Sigmoid colon (tissue), 7 donors: ENCODE measurements at places on chromosomes 4 and X. TPM values are rescaled to one million over a fixed set of nuclear protein-coding genes. Genes with fewer than 3 reads are reported as not detected.

The DACH2 gene
- total RNA-seq, result 0.16 TPM

The NFKB1 gene
- total RNA-seq, result 29.4 TPM

The TNMD gene
- not detected for total RNA-seq

The ASMT gene
- total RNA-seq, result not detected

The ZFP92 gene
- total RNA-seq, result 2.2 TPM

The ETDB gene
- not detected for total RNA-seq

The QRFPR gene
- not detected for total RNA-seq

The FHDC1 gene
- 1.1 TPM for total RNA-seq

DNA sequence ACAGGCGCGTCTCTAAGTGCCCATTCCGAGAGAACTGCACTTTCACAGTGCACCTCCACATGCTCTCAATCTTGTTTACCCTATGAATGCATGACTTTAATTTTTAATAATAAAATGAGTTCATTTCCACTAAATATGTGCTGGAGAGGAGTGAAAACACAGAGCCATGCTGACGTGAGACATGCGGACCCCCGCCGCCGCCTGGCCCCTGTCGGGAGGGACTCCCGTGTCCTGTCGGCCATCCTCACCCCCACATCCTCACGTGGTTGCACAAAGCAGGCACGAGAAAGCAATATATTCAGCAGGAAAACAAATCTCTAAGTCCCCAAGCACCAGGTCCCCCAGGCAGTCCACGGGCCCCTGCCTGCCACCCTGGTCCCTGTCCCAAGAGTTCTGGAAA is 23.1 kb downstream of the PPP2R2C start:
- H3K4me3 ChIP-seq, result no peak overlapping the region
- peaks cover 14% of the 10 kb centered on the region for H3K4me1 ChIP-seq
- no peaks in the 10 kb centered on the region for H3K36me3 ChIP-seq
- H3K27me3 ChIP-seq, result no peaks in the 10 kb centered on the region
- no peak overlapping the region for H3K27ac ChIP-seq

- H3K27ac ChIP-seq, result no peak overlapping the region
- H3K36me3 ChIP-seq, result no peaks in the 10 kb centered on the region
- no peak for DNase-seq
- no peaks in the 10 kb centered on the region for H3K27me3 ChIP-seq
Measured at GRCh38 chrX:111955901-111956300, 79.9 kb downstream of the TRPC5OS start.

DNA sequence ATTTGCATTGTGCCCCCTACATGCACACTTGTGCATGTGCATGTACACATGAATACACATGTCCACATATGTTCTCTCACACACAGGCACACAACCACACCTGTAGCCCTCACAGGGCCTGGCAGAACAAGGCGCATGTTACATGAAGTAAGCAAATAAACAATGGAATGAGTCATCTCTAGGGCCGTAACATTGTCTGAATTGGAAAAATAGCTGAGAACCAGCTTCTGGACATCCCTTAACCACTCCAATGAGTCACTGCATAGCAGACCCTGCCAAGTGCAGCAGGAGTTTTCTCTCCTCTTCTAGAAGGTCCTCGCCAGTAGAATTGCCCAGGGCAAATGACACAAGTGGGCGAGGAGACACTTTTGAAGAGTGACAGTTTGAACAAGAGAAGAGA is 66.1 kb downstream of the MAGEA10 start:
- H3K4me3 ChIP-seq, result no peak overlapping the region
- no peak for DNase-seq

- H3K36me3 ChIP-seq, result no peaks in the 10 kb centered on the region
- H3K4me1 ChIP-seq, result no peaks in the 10 kb centered on the region
- H3K4me3 ChIP-seq, result no peak overlapping the region
Measured at GRCh38 chrX:150848914-150849365, 49.5 kb downstream of the CD99L2 start.

- H3K36me3 ChIP-seq, result no peaks in the 10 kb centered on the region
- H3K27me3 ChIP-seq, result no peaks in the 10 kb centered on the region
- H3K4me1 ChIP-seq, result no peaks in the 10 kb centered on the region
- H3K27ac ChIP-seq, result no peak overlapping the region
- no peak overlapping the region for H3K4me3 ChIP-seq
- DNase-seq, result no peak
Measured at GRCh38 chr4:152456609-152457008, 79.3 kb downstream of the FBXW7 start.

DNA sequence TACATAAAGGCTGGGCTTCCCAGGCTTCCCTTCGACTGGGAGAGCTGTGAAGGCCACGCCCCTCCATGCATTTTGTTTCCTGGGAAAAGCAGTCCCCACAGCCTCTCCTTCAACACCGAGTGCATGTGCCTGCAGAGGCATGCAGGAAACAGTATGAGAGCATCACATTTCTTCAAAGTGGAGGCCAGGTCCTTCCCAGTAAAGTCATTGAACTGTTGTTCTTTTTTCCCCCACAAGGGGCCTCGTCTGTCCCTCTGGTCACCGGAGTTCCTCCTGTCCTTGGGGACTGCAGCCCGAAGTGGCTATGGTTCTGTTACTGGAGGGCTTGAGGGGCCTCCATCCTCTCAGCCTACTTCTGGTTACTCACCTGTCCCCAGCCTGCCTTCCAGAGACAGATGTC is 56.0 kb downstream of the RAI2 start:
- H3K4me3 ChIP-seq, result no peak overlapping the region
- H3K4me1 ChIP-seq, result no peaks in the 10 kb centered on the region
- no peaks in the 10 kb centered on the region for H3K36me3 ChIP-seq

- DNase-seq, result no peak
- no peaks in the 10 kb centered on the region for H3K4me1 ChIP-seq
- no peaks in the 10 kb centered on the region for H3K36me3 ChIP-seq
- H3K27me3 ChIP-seq, result no peaks in the 10 kb centered on the region
Measured at GRCh38 chr4:153713866-153714646, 30.0 kb downstream of the TLR2 start.

GRCh38 chr4:27928761-27929540 is 1068.3 kb downstream of the STIM2 start:
- no peaks in the 10 kb centered on the region for H3K4me1 ChIP-seq
- H3K4me3 ChIP-seq, result no peak overlapping the region
- no peak for DNase-seq
- H3K27me3 ChIP-seq, result no peaks in the 10 kb centered on the region
- H3K36me3 ChIP-seq, result no peaks in the 10 kb centered on the region
- no peak overlapping the region for H3K27ac ChIP-seq

- H3K4me3 ChIP-seq, result no peak overlapping the region
- H3K4me1 ChIP-seq, result peaks cover 6% of the 10 kb centered on the region
- no peak overlapping the region for H3K27ac ChIP-seq
- DNase-seq, result no peak
Measured at GRCh38 chr4:74092957-74093356, 6.0 kb downstream of the CXCL2 start.

DNA sequence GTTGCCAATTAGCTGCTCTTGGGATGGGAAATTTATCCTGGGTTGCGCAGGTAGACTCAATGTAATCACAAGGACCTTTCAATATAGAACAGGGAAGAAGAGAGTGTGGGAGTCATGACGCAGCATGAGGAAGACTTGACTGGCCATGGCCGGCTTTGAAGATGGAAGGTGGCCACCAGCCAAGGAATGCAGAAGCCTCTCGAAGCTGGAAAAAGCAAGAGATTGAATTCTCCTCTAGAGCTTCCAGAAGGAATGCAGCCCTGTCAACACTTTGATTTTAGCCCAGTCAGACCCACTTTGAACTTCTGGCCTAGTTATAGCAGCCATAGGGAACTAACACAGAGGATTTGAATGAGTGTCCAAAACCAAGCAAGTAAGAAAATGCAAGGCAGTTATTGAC is 14.7 kb upstream of the SH3KBP1 start:
- no peaks in the 10 kb centered on the region for H3K27me3 ChIP-seq
- no peaks in the 10 kb centered on the region for H3K36me3 ChIP-seq
- no peak for DNase-seq
- H3K4me3 ChIP-seq, result no peak overlapping the region
- no peaks in the 10 kb centered on the region for H3K4me1 ChIP-seq

DNA sequence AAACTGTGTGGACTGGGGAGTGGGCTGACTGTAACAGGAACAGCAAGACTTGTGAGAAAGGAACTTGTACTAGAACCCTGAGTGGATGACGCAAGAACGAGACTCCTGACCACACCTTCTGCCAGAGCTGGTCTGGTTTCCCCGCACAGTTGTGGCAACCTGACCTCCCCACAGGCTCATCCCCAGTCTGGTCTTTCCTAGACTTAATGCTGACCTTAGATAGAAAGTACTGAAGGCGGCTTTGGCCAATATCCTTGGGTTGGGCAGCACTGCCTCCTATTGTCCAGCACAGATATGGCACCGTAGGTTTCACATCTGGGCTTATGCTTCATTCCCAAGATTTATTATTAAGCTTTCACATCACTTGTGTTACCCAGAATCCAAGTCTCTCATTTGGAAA is 137.8 kb upstream of the FRG1 start:
- no peak overlapping the region for H3K27ac ChIP-seq
- DNase-seq, result no peak
- no peaks in the 10 kb centered on the region for H3K4me1 ChIP-seq
- H3K4me3 ChIP-seq, result no peak overlapping the region
- H3K27me3 ChIP-seq, result no peaks in the 10 kb centered on the region

GRCh38 chrX:46910415-46910814 is 1.8 kb upstream of the JADE3 start:
- H3K27ac ChIP-seq, result no peak overlapping the region
- H3K4me3 ChIP-seq, result no peak overlapping the region
- H3K36me3 ChIP-seq, result no peaks in the 10 kb centered on the region
- no peak for DNase-seq
- no peaks in the 10 kb centered on the region for H3K27me3 ChIP-seq
- H3K4me1 ChIP-seq, result no peaks in the 10 kb centered on the region

DNA sequence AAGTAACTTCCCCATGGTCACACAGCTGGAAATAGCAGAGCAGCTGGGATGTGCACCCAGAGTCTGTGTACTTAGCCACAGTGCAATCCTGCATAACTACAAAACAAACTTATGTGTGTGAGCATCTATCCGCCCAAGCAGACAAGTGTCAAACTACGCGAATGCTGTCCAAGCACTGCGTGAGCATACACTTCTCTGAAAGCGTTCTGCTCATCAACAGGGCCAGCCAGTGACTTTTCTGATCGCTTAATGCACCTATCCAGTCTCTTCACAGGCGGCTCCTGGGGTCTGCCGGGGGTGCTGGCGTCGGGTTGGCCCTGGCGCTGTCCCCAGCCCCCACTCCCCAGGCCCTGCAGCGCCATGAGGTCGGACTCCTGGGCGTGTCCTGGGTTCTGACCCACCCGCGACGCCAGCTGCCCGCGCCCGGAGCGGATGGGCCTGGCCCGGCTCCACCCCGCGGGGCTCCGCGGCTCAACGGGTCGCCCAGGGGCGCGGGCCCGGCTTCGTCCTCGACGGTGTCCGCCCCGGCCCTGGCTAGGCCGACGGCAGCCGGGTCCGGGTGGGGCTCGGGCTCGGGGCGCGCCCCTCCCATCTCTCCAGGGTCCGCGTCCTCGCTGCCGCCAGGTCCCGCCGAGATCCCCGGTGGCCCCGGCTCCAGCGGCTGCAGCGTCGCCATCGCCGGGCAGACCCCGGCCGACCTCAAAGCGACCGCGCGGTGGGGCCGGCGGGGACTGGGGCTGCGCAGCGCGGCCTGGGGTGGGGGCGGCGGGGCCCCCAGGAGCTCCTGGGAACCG is 1.3 kb upstream of the ZNF141 start:
- peak overlapping the region; percentile 98 for H3K27ac ChIP-seq
- H3K4me3 ChIP-seq, result peak overlapping the region; percentile 77
- H3K4me1 ChIP-seq, result no peaks in the 10 kb centered on the region
- H3K27me3 ChIP-seq, result no peaks in the 10 kb centered on the region
- DNase-seq, result peak; percentile 70
- H3K36me3 ChIP-seq, result no peaks in the 10 kb centered on the region

- H3K4me3 ChIP-seq, result no peak overlapping the region
- DNase-seq, result no peak
- H3K36me3 ChIP-seq, result no peaks in the 10 kb centered on the region
- H3K27me3 ChIP-seq, result no peaks in the 10 kb centered on the region
Measured at GRCh38 chrX:113929004-113929403, 654.9 kb upstream of the HTR2C start.

- H3K27ac ChIP-seq, result no peak overlapping the region
- DNase-seq, result no peak
- no peaks in the 10 kb centered on the region for H3K4me1 ChIP-seq
Measured at GRCh38 chr4:60452266-60452665, 747.9 kb upstream of the ADGRL3 start.

- peak; percentile 85 for DNase-seq
- H3K36me3 ChIP-seq, result no peaks in the 10 kb centered on the region
- peak overlapping the region; percentile 93 for H3K27ac ChIP-seq
- peak overlapping the region; percentile 83 for H3K4me3 ChIP-seq
- H3K4me1 ChIP-seq, result no peaks in the 10 kb centered on the region
Measured at GRCh38 chr4:150578745-150579501, 3.0 kb upstream of the MAB21L2 start.

GRCh38 chr4:6201580-6202091 is 1.3 kb upstream of the JAKMIP1 start:
- peaks cover 10% of the 10 kb centered on the region for H3K27me3 ChIP-seq
- peak; percentile 15 for DNase-seq
- no peak overlapping the region for H3K4me3 ChIP-seq
- no peak overlapping the region for H3K27ac ChIP-seq
- peaks cover 19% of the 10 kb centered on the region for H3K4me1 ChIP-seq
- no peaks in the 10 kb centered on the region for H3K36me3 ChIP-seq

DNA sequence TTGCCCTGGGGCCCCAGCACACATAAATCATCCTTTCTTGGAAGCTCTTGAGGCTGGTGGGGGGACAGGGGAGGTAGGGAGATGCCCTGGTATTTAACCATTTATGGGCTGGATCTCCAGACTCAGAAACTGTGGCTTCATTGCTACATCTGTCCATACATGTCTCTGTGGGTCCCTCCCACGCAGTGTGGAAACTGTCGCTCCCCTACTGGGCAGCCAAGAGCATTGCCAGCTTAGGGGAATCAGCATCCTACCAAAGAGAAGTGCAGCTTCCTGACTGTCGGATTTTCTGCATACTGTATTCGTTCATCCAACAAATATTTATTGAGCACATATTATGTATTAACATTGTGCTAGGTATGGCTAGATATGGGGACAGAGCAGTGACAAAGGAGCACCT is 3.7 kb downstream of the GRIPAP1 start:
- peaks cover under 1% of the 10 kb centered on the region for H3K36me3 ChIP-seq
- peaks cover 7% of the 10 kb centered on the region for H3K4me1 ChIP-seq
- H3K4me3 ChIP-seq, result no peak overlapping the region

DNA sequence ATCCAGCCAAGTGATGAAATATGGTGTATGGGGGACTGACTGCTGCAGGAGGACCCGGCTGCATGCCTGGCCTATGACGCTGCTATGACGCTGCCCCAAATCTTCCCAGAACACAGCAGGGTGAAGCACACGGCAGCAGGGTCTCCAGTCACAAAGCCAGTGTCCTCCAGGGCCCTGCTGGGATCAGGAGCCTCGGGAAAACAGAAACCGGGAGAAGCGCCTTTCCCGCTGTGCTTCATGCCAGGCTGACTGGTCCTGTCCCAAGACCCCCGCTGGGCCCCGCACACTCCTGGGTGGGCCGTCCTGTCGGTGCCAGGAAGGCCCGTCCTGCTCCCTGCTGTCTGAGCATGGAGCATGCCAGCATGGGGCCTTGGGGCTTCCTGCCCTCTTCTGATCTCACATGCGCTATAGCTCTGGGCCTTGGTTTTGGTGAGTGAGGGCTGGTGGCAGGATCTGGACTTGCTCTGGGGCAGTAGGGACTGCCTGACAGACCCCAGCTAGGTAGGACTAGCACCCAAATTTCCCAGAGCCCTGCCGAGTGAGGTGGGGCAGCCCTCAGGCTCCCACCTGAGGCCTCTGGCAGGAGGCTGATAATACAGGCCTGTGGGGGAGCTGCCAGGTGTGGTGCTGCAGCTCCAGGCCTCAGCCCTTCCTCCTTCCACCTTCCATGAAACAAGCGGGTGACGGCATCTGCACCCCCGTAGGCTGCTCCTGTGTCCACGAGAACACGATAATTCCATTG is 64.0 kb downstream of the ACOX3 start:
- no peak overlapping the region for H3K27ac ChIP-seq
- no peak overlapping the region for H3K4me3 ChIP-seq
- H3K36me3 ChIP-seq, result no peaks in the 10 kb centered on the region
